ENCODE measurements at places on chromosomes 3 and 15.

GRCh38 chr15:89144491-89144890, 56.2 kb downstream of the ABHD2 start:
- DNase-seq: no peak

DNA sequence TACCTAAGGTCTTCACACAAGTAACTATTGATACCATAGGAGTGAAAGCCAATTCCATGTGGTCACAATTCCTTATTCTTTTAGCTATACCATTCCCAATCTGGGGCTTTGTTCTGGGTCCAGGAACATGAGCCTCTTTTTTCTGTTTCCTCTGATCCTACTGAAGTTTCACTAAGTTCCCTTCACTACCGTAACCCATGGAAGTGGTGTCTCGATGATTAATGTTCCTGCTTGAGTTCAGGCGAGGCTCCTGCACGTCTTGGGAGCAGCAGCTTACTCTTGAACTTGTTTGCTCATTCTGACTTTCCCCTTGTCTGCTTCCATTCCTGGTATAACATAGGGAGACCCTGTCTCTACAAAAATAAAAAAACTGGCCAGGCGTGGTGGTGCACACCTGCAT, 23.6 kb downstream of the ZNF592 start:
- DNase-seq: no peak

DNA sequence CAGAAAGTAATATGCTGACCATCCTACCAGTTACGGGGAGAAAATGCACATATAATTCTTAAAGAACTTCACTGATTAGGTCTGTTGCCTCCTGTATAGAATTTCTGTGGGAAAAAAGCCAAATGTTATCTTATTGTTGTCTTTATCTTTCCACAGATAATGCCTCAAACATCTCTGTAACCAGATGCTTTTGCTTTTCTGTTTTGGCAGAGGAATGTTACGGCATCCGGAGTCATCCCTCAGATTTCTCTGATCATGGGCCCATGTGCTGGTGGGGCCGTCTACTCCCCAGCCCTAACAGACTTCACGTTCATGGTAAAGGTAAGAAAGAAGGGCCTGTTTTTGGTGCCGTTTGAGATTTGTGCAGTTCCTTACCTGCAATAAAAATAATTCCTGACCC, 33.5 kb downstream of the PCCB start:
- no peak for DNase-seq

DNA sequence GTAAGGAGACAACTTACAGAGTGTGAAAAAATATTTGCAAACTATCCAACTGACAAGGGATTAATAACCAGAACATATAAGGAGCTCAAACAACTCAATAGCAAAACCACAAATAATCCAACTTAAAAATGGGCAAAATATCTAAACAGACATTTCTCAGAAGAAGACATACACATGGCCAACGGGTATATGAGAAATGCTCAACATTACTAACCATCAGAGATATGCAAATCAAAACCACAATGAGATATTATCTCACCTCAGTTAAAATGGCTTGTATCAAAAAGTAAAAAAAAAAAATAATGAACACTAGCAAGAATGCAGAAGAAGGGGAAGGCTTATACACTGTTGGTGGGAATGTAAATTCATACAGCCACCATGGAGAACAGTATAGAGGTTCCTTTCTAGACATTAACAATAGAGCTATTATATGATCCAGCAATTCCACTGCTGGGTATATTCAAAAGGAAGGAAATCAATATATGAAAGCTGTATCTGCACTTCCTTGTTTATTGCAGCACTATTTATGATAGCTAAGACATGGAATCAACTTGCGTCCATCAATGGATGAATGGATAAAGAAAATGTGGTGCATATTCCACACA, 998.6 kb downstream of the NAALADL2 start:
- DNase-seq: no peak

DNA sequence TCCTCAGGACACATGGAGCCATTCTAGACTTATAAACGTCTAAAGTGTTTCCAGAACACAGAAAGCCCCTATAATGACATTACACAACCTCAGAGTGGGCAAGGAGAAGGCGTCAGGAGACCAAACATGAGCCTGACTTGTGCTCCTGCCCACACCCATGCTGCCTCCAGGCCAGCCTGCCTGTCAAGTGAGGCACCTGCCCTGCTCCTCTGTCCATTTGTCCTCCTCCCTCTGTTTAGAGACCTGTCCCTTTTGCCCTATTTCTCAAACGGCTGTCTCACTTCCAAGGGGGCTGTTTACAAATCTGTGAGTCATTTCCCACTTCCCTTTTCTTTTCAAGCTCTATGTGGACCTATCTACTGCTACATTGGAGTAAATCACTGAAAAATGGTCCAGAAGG, 21.0 kb downstream of the ZDHHC3 start:
- DNase-seq: no peak

- peak; percentile 10 for DNase-seq
These were observed 4.1 kb downstream of the ZNF609 start for GRCh38 chr15:64464276-64465005.

DNA sequence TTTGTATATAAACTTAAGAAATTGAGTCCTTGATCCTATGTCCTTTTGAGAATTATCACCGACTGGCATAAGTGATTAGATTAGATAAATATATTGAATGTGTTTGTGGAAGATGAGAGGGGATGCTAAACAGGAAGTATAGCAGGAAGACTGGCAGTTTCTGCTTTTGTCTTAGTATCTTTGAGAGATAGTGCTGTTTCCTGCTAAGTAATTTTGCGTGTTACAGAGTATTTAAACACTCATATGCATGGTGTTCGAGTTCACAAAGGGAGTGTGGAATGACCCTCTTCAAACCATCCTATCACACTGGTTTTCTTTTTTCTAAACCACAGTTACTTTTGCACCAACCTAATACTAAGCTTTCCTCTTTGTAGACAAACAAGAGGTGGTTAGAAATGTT, 106.0 kb downstream of the KLHL25 start:
- DNase-seq: no peak

DNA sequence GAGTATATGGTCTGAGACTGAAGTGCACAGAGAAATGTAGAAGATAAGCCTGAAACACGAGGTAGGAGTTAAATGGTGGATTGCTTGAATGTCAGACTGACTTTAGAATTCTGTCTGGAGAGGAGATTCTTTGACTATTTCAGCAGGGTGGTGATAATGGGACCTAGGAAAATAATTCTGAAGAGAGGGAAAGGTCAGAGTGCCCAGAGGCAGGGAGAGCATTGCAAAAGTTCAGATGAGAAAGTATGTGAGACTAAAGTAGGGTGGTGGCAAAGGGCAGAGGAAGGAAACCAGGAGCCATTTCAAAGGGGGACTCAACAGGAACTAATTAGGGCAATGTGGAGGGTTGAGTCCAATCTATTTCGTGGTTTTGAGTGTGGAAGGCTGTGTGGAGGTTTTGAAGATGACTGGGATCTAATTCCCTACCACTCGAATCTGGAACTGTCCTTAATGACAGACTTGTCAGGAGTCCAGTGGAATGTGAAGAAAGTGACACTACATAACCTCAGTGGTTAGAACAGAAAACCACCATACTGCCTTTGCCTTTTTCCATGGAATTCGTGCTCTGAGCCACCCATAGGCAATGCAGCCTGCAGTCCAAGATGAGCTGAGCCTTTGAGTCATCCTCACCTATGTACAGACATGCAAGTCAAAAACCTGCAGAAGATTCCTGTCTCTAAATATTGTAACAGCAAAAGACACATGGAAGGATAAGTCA, 16.1 kb downstream of the CPOX start:
- no peak for DNase-seq
